Mesenchymal stem cell (in vitro differentiated cells and primary cell): ENCODE measurements at places on chromosomes 5 and 9.

GRCh38 chr5:80067531-80068245, 32.5 kb downstream of the THBS4 start:
- DNase-seq, result no peak

- DNase-seq, result peak; percentile 30
Observed at GRCh38 chr9:130448035-130448624, 3.4 kb downstream of the ASS1 start.

DNA sequence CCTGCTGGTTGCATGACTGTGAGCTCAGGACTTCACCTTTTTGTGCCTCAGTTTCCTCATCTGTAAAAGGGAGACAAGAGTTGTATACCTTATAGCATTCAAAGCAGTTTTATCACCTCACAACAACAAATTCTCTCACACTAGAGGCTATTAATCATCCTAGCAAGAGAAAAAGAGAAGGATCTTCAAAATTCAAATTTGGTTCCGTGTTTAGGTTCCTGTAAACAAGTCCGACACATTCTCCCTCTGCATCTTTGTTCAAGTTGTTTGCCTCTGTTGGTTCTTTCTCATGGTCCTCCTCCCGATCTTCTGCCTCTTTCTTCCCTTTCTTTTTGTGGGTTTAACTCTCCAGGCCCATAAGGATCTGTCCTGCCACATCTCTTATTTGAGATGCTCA, 218.0 kb downstream of the PIK3R1 start:
- DNase-seq, result no peak

DNA sequence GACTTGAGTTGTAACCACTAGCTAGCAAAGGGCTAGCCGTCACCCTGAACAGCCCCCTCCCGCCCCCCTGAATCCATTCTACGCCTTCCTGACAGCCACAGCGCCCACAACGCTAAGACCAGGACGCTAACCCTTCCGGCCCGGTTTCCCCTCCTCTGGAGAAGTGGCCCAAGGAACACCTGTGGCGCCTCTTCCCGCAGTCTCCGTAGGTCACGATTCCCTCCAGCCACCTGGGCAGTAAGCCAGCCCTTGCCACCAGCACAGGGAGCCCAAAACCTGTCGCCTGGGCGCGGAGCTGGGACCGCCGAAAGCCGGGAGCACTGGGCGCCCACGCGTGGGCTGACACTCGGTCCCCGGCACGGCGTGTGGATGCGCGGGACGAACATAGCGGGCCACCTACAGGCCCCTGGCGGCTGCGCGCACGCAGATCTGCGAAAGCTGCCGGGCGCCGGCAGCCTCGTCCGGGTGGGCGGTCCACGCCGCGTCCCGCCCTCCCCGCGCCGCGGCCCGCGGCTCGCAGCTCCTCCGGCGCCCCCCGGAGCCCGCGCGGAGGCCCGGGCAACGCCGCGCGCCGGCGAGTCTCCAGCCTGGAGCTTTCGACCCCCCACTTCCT, 596 bp downstream of the IRF1 start:
- peak; percentile 45 for DNase-seq

- DNase-seq, result peak; percentile 34
Observed at GRCh38 chr5:5341531-5342292, 80.8 kb upstream of the ICE1 start.

- DNase-seq, result no peak
Observed at GRCh38 chr5:14219800-14220512, 76.8 kb downstream of the TRIO start.

GRCh38 chr9:128733256-128733655, 9.3 kb upstream of the ZDHHC12 start:
- peak; percentile 91 for DNase-seq

- DNase-seq, result no peak
Observed at GRCh38 chr5:107676702-107677101, 6.0 kb upstream of the EFNA5 start.

DNA sequence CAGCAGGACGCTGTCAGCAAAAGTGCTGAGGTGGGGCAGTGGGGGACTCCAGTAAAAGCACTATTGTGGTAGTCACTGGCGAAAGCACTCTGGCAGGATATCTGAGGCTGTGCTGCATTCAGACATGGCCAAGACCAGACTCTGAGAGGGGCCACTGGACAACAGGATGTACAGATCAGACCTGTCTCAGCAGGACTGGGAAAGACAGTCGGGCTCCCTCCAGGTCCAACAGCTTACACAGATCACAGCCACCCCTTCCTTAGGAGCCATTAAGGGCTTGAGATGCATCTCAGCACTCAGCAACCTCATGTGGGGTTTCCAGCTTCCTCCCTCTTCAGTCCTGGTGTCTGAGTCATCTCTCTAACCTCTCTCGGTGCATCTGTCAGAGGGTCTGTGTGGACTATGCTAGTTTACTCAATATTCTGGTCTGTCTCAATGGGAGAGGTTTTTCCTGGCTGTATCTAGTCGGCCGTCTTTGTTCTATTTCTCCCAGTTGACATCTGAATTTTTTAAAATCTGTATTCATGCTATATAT, 154.5 kb downstream of the CWC27 start:
- peak; percentile 84 for DNase-seq

- no peak for DNase-seq
Observed at GRCh38 chr5:5026409-5026785, 113.7 kb upstream of the ADAMTS16 start.

- no peak for DNase-seq
Observed at GRCh38 chr9:76161106-76161505, 233.1 kb downstream of the RFK start.
